Left renal cortex interstitium (tissue), 4 donors: ENCODE measurements at places on chromosomes 13 and 19. TPM values are rescaled to one million over a fixed set of nuclear protein-coding genes. Genes with fewer than 3 reads are reported as not detected.

CXCL17 gene
- polyA plus RNA-seq: 0.24 TPM

FAM216B gene
- not detected for polyA plus RNA-seq

CEBPA gene
- polyA plus RNA-seq: 4.3 TPM

KLK11 gene
- polyA plus RNA-seq: 0.30 TPM

C2CD4C gene
- 1.4 TPM for polyA plus RNA-seq

ZNF835 gene
- 4.9 TPM for polyA plus RNA-seq

RAX2 gene
- not detected for polyA plus RNA-seq

ZSCAN22 gene
- 4.2 TPM for polyA plus RNA-seq

UBE2L5 gene
- polyA plus RNA-seq: 0.70 TPM

RNF225 gene
- polyA plus RNA-seq: not detected
